ENCODE measurements at places on chromosomes 1 and 21.

GRCh38 chr1:159916242-159917051 is 8.9 kb downstream of the TAGLN2 start:
- peak; percentile 45 for DNase-seq

- DNase-seq = no peak
Observed at GRCh38 chr1:27428316-27429028, 36.0 kb downstream of the GPR3 start.

GRCh38 chr1:40058453-40059337 is 18.2 kb downstream of the CAP1 start:
- DNase-seq = no peak

DNA sequence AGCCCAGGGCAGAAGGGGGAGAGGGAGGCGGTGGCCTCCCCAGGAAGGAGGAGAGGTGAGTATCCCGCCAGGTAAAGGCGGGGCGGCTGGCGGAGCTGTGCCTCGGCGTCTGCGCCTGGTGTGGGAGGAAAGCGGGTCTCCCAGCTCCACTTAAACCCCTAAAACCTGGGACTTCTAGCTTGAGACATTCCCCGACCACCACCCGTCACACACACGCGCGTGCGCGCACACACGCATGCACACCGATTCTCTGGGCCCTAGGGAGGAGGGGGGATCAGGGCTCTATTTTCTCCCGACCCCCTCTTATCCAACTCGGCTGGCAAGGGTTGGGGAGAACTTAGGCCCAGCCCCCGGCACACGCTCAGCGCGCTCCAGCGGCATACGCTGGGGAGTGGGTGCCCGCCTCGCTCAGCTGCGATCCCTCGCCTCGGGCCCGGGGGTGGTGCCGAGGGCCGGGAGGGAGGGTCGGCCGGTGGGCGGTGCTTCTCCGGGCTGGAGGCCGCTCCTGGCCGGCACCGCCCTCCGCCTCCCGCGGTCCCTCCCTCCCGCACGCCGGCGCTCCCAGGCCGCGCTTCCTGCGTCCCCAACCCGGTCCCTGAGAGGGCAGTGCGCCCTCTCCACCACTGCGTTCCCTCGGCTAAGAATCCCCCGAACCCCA is at the start of gene TMEM51:
Gene TMEM51, plus strand, starts transcription at position 564 of the 658 bp plus-strand sequence. CDS start 61,341 bp downstream, outside the sequence.
- DNase-seq = no peak

GRCh38 chr1:70376196-70376595 is 21.7 kb upstream of the ANKRD13C start:
- no peak for DNase-seq

DNA sequence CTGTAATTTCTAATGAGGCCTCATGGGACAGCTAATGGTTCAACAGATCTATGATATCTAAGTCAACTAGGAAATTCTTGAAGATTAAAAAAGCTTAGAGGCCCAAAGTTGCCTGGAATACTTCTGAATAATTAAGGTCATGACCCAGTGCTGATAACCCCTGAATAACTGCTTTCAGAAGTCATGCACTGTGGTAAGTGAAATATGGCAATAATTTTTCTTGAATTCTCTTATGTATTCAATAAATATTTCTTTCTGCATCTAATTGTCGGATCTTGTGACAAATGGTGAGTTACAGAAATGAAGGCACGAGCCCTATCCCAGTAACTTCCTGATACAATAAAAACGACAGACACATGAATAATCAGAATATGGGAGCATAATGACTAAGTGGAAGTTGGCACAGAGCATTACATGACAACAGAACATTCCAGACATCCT is 219.3 kb upstream of the GREM2 start:
- no peak for DNase-seq

- DNase-seq = no peak
Observed at GRCh38 chr1:183470961-183471742, 1.1 kb upstream of the SMG7 start.

GRCh38 chr21:25887646-25888306 is 153.0 kb downstream of the GABPA start:
- no peak for DNase-seq

DNA sequence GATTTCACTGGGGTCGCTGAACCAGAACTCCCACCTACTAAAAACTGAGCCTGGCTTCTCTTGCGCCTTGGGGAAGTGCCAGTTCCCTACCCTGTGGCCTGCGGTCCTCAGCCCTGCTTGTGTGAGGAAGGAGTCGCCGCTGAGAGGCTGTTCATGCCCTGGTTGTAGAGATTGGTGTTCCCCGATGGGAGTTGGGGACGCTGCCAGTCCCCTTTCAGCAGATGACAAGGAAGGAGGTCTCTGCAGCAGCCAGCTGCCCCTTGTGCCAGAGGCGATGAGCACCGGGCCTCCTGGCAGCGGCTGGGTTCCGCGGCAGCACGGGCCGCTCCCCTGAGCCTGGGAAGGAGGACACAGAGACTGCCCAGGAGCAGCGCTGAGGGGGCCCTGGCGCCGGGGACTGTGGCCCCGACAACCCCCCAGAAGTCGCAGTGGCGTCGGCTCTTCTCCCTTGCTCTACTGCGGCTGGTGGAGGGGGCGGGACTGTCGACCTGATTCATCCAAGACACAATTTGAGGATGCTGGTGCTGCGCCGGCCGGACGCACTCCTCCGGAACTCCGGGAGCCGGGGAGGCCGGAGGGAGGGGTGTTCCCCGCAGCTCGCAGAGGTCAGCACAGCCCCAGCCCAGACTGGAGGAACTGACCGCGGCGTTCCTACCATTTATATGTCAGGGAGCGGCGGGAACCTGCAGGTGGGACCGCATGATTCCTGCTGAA is 12.0 kb upstream of the ADORA3 start:
- no peak for DNase-seq
